T47D (cell line): ENCODE measurements at places on chromosomes 12 and 14.
A peak's percentile ranks its signal among the peaks of the same experiment; 100 is the strongest.

- no peak for DNase-seq
Measured at GRCh38 chr14:89616852-89617341, 199.9 kb upstream of the FOXN3 start.

- no peak for DNase-seq
Measured at GRCh38 chr12:130088504-130088903, 73.8 kb upstream of the FZD10 start.

GRCh38 chr12:109612003-109612402 lies 38.4 kb downstream of the MVK start:
- DNase-seq: no peak

DNA sequence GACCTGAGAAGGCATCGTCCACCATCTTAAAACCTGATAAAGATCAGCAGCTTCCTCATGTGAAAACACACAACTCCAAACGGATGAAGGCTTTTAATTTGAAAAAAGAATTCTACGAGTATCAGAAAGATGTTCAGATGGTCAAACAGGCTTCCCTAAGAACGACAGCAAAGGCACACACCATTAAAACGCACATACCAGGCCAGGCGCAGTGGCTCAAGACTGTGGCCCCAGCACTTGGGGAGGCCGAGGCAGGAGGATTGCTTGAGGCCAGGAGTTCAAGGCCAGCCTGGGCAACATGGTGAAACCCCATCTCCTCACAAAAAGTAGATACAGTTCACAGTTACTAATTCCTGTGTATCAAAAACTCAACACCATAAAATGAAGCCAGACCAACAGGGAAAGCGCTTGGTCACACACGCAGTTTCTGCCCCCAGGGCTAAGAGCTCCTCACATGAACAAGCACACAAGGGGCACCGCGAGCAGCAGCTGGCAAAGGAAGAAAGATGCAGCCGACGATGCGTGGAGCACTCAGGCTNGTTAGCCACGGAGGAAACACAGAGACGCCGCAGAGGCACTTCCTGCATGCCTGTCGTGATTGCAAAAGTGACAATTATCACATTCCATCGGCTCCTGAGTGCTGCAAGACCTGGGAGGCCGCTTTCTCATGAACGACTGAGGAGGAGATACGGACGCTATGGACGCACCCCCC lies 78.0 kb downstream of the NOC4L start:
- peak; percentile 74 for DNase-seq

DNA sequence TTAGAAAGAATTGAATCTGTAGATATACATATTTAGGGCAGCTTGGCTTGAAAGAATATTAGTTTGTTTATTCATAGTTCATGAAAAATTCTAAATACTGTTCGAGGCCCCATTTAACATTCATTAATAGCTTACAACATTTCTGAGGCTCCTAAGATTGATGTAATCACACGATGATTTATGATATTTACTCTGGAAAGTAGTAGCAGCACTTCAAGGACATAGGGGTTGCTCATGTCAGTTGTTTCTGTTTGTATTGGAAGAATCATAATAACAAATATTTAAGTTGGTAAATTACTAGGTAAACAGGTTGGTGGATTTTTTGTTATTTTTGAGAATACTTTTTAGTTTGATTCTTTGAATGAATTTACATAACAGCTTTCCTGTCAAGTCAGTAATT lies 30.4 kb downstream of the CAND1 start:
- DNase-seq: no peak

- DNase-seq: no peak
Measured at GRCh38 chr14:97456958-97457357, 659.8 kb downstream of the VRK1 start.

DNA sequence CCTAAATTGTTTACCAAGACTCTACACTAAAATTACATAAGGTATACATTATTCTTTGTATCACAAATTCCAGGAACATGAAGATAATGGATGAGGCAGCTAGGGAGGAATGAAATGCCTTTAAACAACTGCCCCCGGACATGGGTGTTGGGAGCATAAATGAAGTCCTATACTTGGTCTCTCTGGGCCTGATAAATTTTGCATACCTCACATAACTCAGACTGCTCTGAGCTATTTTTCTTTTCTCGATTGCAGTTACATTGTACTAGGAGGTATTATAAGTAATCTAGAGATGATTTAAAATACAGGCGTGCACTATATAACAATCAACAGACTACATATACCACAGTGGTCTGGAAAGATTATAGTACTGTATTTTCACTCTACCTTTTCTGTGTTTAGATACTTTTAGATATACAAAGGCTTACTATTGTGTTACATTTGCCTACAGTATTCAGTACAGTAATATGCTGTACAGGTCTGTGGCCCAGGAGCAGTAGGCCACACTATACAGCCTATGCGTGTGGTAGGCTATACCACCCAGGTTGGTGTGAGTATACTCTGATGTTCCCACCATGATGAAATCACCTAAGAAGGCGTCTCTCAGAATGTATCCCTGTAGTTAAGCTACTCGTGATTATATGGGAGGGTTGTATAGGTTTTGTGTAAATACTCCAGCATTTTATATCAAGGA lies 14.3 kb downstream of the FNTB start:
- no peak for DNase-seq

- DNase-seq: no peak
Measured at GRCh38 chr14:105286759-105287144, 14.0 kb downstream of the BRF1 start.
